ENCODE measurements at places on chromosomes 3 and 15. TPM values are rescaled to one million over a fixed set of nuclear protein-coding genes. Genes with fewer than 3 reads are reported as not detected.

Gene TTC23
- total RNA-seq: 2.1 TPM

Gene DCBLD2
- 0.83 TPM for total RNA-seq

DNA sequence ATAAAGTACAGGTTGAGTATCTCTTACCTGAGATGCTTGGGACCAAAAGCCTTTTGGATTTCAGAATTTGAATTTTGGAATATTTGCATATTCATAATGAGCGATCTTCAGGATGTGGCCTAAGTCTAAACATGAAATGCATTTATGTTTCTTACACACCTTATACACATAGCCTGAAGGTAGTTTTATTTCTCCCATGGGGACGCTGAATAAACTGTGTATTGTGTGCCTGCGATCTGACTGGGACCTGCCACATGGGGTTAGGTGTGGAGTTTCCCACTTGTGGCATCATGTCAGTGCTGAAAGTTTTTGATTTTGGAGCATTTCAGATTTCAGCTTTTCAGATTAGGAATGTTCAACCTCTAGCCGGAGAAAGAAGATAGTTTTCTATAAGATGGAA is 35.5 kb downstream of the UBE2E2 start:
- no peaks in the 10 kb centered on the region for H3K4me1 ChIP-seq
- no peak for DNase-seq
- no peaks in the 10 kb centered on the region for H3K36me3 ChIP-seq
- no peaks in the 10 kb centered on the region for H3K27me3 ChIP-seq
- no peak overlapping the region for H3K27ac ChIP-seq

GRCh38 chr3:179949412-179949811 is 87.3 kb downstream of the PEX5L start:
- peaks cover 2% of the 10 kb centered on the region for H3K36me3 ChIP-seq
- H3K4me1 ChIP-seq: peaks cover 16% of the 10 kb centered on the region
- no peak for DNase-seq

DNA sequence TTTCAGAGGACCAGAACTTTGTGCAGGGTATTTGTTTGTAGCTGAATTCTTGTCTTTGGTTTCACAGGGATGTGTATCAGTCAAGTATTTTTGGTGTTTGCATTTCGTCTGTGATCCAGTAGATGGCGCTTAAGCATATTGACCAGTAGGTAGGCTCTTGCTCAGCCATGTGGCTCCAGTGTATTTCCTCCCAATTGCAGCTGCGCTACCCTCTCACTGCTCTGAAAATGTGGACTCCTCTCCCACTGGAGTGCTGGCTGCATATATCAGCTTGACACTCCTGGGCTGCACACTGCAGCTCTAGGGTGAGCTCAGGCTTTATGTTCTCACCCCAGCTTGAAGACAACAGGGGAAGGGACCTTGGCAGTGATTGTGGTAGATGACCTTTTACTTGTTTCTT is 1264.3 kb upstream of the ALCAM start:
- H3K27me3 ChIP-seq: no peaks in the 10 kb centered on the region
- no peak for DNase-seq
- H3K36me3 ChIP-seq: no peaks in the 10 kb centered on the region

Data from activated CD4-positive, alpha-beta memory T cell treated with anti-CD3 and anti-CD28 coated beads, Interleukin-2, amount 10 ng/mL, durations not matched to agents 7 days and 5 days (primary cell).